NCI-H524 (cell line): ENCODE measurements at places on chromosomes 12 and 14.

GRCh38 chr12:63770375-63770774 is 9.3 kb upstream of the RXYLT1 start:
- no peak for DNase-seq

DNA sequence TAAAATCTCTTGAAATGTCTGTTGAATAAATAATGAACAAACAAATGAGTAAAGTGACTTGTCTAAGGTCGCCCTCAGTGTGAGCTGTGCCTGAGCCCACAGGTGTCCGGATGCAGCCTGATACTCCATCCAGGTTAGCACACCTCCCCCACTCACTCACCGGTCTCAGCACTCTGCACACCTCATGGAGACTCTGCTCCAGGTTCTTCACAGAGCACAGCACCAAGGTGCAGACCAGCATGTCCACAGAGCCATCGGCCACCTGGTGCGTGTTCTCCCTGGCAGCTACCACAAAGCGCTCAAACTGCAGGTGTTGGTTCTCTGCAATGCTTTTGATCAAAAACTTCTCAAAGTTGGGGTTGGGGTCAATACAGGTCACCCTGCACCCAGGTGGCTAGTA is 4.1 kb upstream of the KRT7 start:
- DNase-seq: no peak

GRCh38 chr14:94441130-94441529 is 11.5 kb downstream of the SERPINA11 start:
- no peak for DNase-seq

DNA sequence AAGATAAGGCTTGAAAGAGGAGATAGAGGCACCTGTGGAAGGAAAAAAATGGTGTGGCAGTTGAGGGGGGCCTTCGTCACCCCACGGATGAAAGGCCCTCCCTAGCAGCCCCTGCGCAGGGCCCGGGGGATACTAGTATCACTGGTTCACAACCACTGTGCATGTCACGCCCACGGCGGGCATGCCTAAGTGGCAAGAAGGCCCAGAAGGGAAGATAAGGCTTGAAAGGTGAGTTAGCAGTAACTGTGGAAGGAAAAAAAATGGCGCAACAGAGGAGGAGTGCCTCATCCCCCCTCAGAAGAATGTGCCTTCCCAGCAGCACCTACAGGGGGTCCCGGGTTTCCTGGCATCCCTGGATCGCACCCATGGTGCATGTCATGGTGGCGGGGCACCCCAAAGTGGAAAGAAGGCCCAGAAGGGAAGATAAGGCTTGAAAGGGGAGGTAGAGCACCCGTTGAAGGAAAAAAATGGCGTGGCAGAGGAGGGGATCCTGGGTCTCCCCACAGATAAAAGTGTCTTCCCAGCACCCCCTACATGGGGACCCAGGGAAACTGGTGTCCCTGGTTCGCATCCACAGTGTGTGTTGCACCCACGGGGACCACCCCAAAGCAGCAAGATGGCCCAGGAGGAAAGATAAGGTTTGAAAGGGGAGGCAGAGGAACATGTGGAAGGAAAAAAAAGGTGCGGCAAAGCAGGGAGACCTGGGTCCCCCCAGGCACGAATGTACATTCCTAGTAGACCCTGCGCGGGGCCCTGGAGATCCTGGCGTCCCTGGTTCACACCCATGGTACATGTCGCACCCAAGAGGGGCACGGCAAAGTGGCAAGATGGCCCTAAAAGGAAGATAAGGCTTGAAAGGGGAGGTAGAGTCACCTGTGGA is 279.2 kb downstream of the ALG10 start:
- DNase-seq: no peak

DNA sequence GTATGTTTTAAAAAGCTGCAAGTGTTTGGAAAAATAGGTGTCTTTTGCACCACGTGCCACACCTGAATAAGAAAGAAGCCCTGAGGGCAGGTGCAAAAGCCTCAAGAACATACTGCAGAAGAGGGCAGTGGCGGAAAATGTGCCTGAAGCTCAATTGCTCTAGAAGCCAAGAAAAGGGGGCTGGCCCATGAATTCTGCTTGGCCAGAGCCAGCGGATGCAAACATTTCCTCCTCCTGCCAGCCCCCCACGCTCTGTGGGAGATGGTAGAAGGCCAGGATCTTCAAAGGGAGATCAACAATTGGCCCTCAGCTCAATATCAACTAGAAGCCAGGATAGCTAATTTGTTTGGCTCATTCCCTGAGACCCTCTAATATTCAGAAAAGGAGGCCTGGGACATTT is 80.3 kb upstream of the TMEM132D start:
- no peak for DNase-seq

DNA sequence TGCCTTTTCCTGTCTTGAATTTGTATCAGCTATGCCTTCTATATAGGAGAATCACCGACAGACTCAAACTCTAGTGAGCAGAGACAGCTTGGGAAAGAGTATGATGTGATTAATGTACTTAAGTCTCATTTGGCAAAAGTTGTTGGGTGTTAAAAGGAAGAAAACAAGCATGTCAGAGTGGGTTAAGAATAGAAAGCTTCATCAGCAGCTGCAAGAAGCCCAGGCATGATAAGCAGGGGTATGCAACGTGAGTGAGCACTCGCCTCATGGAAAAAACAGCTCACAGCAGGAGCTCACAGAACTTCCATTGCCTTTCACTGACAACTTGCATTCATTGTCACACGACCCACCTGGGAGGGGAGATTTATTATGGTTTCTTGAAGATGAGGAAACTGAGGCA is 35.9 kb upstream of the WNK1 start:
- DNase-seq: no peak

GRCh38 chr14:70121521-70121920 is 67.2 kb downstream of the SLC8A3 start:
- peak; percentile 49 for DNase-seq

DNA sequence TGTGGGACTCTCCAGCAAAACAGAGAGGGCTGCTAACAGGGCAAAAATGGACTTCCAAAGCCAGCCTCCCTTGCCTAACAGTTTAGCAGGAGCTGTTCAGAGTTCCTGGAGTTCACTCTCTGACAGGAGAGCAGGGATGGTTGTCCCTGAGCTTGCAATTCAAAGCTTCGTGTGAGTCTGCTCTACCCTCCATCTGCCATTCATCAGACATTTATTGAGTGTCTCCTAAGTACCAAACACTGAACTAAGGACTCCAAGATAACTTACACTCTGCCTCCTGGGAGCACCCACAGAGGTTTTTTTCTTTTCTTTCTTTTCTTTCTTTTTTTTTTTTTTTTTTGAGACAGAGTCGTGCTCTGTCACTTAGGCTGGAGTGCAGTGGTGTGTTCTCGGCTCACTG is 28.7 kb downstream of the RHOF start:
- DNase-seq: no peak
